ENCODE measurements at places on chromosomes 1 and 21. TPM values are rescaled to one million over a fixed set of nuclear protein-coding genes. Genes with fewer than 3 reads are reported as not detected.

CADM3 gene
- total RNA-seq, result 3.7 TPM

IQCC gene
- total RNA-seq, result 0.71 TPM

GNG12 gene
- total RNA-seq, result 35.1 TPM

LRRC71 gene
- 0.27 TPM for total RNA-seq

CCDC28B gene
- total RNA-seq, result 16.7 TPM

THEM5 gene
- not detected for total RNA-seq

TDRD5 gene
- not detected for total RNA-seq

SPRR1B gene
- not detected for total RNA-seq

LEFTY2 gene
- total RNA-seq, result 0.69 TPM

PAQR7 gene
- 1.9 TPM for total RNA-seq

NEGR1 gene
- total RNA-seq, result 9.7 TPM

VHLL gene
- not detected for total RNA-seq

KCNT2 gene
- 0.60 TPM for total RNA-seq

MFSD2A gene
- total RNA-seq, result 0.22 TPM

ILDR2 gene
- total RNA-seq, result 3.6 TPM

SPRR2F gene
- total RNA-seq, result not detected

ANKRD65 gene
- total RNA-seq, result 1.7 TPM

Data from left ventricle myocardium inferior (tissue), 1 donor.